WTC11 (cell line): ENCODE measurements at places on chromosomes 2 and 18. TPM values are rescaled to one million over a fixed set of nuclear protein-coding genes. Genes with fewer than 3 reads are reported as not detected.
A peak's percentile ranks its signal among the peaks of the same experiment; 100 is the strongest.

- no peaks in the 10 kb centered on the region for H3K36me3 ChIP-seq
- no peaks in the 10 kb centered on the region for H3K27me3 ChIP-seq
- no peak overlapping the region for H3K4me3 ChIP-seq
- no peak for DNase-seq
- peaks cover 21% of the 10 kb centered on the region for H3K4me1 ChIP-seq
Measured at GRCh38 chr2:16319551-16320121, 346.0 kb downstream of the CYRIA start.

Gene NDC80
- total RNA-seq: 36.6 to 43.0 TPM (median 36.9 TPM) in 3 replicates

DNA sequence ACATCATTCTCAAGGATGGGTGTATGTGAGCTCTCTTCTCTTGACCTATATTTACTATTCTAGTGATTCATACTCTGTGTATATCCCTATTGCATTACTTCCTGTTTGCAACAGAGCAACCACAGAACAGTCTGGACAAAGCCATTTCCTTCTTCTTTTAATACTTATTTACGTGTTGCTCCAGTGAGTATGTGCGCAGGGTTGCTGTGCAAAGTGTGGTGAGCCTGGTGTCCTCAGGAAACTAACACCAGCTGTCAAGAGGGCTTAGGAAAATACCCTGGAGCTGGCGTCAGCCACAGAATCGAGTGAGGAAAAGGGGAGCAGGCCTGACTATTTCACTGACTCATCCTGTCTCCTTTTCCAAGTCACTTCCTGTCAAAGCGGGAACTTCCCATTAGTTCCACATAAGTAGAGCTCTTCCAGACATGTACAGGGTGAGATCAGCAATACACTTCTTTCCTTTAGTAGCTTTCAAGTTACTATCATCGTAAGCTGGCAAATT is 214.1 kb upstream of the COPS8 start:
- no peak overlapping the region for H3K4me3 ChIP-seq
- no peak for DNase-seq
- H3K27ac ChIP-seq: no peak overlapping the region
- no peaks in the 10 kb centered on the region for H3K36me3 ChIP-seq
- peaks cover 22% of the 10 kb centered on the region for H3K4me1 ChIP-seq
- peaks cover 11% of the 10 kb centered on the region for H3K27me3 ChIP-seq

Gene HOXD10
- total RNA-seq: not detected in 3 replicates

Gene INPP5D
- 17.2 to 23.7 TPM (median 22.3 TPM) in 3 replicates for total RNA-seq

DNA sequence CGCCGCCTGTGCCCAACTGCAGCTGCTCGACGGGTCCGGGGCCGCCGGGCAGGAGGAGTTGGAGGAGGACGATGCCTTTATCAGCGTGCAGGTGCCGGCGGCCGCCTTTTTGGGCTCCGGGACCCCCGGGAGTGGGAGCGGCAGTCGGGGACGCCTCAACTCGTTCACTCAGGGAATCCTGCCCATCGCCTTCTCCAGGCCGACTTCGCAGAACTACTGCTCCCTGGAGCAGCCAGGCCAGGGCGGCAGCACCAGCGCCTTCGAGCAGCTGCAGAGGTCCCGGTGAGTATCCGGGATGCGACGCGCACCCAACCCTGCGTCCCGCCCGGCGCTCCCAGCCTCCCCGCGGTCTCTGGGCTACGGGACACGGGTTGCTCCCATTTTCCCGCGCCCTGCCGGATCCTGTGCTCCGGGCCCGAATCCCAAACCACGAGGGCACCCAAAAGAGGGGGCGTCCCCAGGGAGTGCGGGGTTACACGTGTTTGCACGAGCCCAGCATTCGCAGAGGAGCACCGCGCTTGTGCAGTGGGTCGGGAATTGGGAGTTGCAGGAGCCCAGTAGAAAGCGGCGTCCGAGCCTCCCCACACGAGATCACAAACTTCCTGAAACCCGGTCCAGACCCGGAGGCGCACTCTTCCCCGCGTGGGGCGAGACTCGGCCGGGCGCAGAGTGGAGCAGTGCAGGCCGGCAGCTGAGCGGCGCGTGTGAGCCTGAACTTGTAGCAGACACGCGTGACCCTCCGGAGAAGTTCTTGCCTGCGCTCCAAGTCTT is 1.2 kb downstream of the CABLES1 start:
- DNase-seq: peak; percentile 34
- H3K36me3 ChIP-seq: peaks cover 7% of the 10 kb centered on the region
- 0 out of 2 replicates have a peak overlapping the region, but pooled peaks have one; percentile 78 for H3K27ac ChIP-seq
- H3K27me3 ChIP-seq: no peaks in the 10 kb centered on the region; the same call in 1 of the 2 replicates
- peak overlapping the region; percentile 83 for H3K4me3 ChIP-seq
- H3K4me1 ChIP-seq: peaks cover 61% of the 10 kb centered on the region

Gene ASB18
- not detected in 3 replicates for total RNA-seq

Gene MARCO
- total RNA-seq: 0.11 to 0.39 TPM in 2 of 3 replicates, not detected in the other

DNA sequence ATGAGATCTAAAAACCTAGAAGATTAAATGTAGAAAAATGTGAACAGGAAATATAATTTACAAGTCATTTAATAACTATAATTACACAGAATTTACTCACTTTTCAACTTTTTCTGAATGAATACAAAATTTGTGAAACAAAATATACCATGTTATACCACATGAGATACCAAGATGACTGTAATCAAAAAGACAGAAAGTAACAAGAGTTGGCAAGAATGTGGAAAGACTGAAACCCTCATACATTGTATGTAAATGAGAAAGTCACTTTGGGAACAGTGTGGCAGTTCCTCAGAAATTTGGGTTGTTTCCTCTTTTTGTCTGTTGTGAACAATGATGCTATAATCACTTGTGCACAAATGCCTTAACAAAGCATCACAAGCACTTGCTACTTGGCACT is 145.4 kb upstream of the ZNF804A start:
- no peaks in the 10 kb centered on the region for H3K36me3 ChIP-seq
- H3K27me3 ChIP-seq: no peaks in the 10 kb centered on the region
- no peak overlapping the region for H3K4me3 ChIP-seq
- DNase-seq: no peak
- no peaks in the 10 kb centered on the region for H3K4me1 ChIP-seq

DNA sequence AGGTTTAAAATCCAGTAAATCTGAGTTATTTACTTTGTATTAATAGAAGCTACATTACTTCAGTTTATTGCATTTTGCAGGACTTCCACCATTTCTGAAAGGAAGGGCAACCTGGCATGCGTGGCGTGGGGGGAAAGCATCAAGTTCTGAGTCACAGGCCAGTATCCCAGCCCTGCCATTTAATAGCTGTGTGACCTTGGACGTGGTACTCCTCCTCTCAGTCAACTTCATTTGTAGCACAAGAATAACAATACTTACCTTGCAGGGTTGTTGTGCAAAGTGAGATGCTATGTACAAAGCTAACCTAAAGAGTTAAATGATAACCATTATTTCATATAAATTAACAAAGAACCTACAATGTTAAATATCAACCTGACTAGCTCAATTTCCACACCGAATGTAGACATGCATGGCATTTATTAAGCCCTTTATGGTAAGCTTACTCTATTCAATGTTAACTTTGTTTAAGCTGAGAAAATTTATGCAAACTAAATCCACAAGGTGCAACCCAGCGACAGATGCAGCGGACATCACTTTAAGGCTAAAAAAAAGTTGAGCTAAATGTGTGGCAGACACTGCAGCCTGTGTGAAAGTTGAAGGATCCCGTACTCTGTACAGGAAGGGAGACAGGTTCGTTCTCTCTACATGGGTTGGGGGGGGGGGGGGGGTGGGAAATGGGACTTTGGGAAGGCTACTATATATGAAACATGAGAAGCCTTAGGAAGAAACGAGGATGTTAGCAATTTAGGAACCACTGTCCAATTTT is 17.2 kb upstream of the STPG4 start:
- H3K4me3 ChIP-seq: peak overlapping the region; percentile 92
- H3K4me1 ChIP-seq: peaks cover 64% of the 10 kb centered on the region
- peaks cover 3% of the 10 kb centered on the region; the same call in 1 of the 2 replicates for H3K27me3 ChIP-seq
- H3K36me3 ChIP-seq: peaks cover 46% of the 10 kb centered on the region
- DNase-seq: no peak
- H3K27ac ChIP-seq: no peak overlapping the region

DNA sequence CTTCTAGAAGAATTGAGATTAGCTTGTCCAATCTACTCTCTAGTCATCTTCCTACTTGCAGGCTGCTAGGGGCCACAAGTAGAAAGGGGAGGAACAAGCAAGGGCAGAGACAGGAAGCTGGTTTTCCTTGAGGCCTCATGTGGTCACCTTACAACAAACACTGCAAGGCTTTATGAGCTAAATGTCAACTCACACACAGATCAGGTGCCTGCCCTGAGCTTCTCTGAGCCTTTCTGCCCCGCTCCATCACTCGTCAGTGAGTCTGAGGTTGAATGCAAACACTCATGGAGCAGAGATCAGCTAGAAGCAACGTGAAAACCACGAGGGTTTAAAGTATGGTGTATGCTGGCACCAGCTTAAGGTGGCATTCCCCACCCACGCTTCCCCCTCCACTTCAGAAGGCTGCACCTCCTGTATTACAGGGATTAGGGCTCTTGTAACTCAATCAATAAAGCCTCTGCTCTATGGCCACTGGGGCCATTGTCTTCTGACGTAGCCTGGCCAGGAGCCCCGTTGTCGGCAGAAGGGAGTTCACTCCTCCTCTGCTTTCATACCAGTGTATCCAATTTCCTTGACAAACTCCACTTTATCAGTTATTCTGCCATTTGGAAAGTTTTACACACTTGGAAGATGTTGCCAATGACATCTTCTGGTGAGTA is 5.4 kb upstream of the CRYGC start:
- H3K27me3 ChIP-seq: peaks cover 3% of the 10 kb centered on the region; the same call in 1 of the 2 replicates
- no peak for DNase-seq
- no peak overlapping the region for H3K4me3 ChIP-seq
- H3K36me3 ChIP-seq: peaks cover 29% of the 10 kb centered on the region

Gene GNAL
- 22.3 to 26.7 TPM (median 23.9 TPM) in 3 replicates for total RNA-seq

Gene PTPRN
- total RNA-seq: 3.8 to 5.7 TPM (median 5.2 TPM) in 3 replicates

- peak overlapping the region; percentile 24 for H3K4me3 ChIP-seq
Measured at GRCh38 chr2:210557721-210558120, 1.3 kb downstream of the CPS1 start.

- H3K27ac ChIP-seq: no peak overlapping the region
- no peak overlapping the region for H3K4me3 ChIP-seq
- DNase-seq: no peak
- H3K4me1 ChIP-seq: peaks cover 9% of the 10 kb centered on the region
- no peaks in the 10 kb centered on the region; the same call in 1 of the 2 replicates for H3K27me3 ChIP-seq
- peaks cover 4% of the 10 kb centered on the region for H3K36me3 ChIP-seq
Measured at GRCh38 chr2:179511105-179511789, 246.6 kb upstream of the SESTD1 start.

- H3K27ac ChIP-seq: no peak overlapping the region
- H3K4me1 ChIP-seq: peaks cover 7% of the 10 kb centered on the region
- H3K36me3 ChIP-seq: no peaks in the 10 kb centered on the region
- no peak for DNase-seq
- no peak overlapping the region for H3K4me3 ChIP-seq
Measured at GRCh38 chr2:31196622-31197021, 20.7 kb downstream of the CAPN14 start.

DNA sequence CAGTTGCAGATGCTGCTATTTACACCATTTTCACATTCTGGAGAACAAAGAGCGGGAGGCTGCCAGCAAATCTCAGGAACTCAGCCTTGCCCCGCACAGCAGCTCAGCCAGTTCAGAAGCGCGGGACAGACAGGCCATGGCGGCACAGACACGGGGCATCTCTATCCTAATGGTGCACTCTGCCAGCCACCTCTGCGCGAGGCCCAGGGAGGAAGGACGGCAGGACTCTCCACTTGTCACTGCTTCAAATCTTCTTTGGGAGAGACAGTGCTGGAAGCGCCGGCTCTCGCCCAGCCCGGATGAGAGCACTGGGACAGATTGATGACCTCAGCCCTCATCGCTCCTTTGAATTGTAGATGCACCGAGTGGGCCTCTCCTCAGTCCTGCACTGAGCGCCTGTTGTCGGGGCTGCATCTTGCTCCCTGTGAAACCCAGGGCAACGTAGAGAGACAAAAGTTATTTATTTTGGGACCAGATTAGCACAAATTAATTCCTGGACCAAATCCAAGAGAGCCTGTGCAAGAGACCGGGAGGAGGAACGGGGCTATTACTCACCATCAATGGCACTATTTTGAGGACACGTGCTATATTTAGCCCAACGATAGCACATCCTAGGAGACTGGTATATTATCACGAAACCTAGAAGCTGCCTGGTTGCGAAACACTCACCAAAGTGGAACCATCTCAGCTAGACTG is 211.4 kb upstream of the SMIM21 start:
- H3K4me3 ChIP-seq: peak overlapping the region; percentile 6
- H3K27me3 ChIP-seq: peaks cover 2% of the 10 kb centered on the region; the same call in 1 of the 2 replicates
- DNase-seq: no peak
- peaks cover 17% of the 10 kb centered on the region for H3K4me1 ChIP-seq

Gene POTEC
- total RNA-seq: not detected in 3 replicates

GRCh38 chr2:39898934-39899333 is 119.9 kb upstream of the THUMPD2 start:
- no peak overlapping the region for H3K4me3 ChIP-seq
- no peak overlapping the region for H3K27ac ChIP-seq
- DNase-seq: no peak
- H3K36me3 ChIP-seq: peaks cover 15% of the 10 kb centered on the region

Gene MBP
- total RNA-seq: 19.6 to 20.2 TPM (median 19.6 TPM) in 3 replicates

DNA sequence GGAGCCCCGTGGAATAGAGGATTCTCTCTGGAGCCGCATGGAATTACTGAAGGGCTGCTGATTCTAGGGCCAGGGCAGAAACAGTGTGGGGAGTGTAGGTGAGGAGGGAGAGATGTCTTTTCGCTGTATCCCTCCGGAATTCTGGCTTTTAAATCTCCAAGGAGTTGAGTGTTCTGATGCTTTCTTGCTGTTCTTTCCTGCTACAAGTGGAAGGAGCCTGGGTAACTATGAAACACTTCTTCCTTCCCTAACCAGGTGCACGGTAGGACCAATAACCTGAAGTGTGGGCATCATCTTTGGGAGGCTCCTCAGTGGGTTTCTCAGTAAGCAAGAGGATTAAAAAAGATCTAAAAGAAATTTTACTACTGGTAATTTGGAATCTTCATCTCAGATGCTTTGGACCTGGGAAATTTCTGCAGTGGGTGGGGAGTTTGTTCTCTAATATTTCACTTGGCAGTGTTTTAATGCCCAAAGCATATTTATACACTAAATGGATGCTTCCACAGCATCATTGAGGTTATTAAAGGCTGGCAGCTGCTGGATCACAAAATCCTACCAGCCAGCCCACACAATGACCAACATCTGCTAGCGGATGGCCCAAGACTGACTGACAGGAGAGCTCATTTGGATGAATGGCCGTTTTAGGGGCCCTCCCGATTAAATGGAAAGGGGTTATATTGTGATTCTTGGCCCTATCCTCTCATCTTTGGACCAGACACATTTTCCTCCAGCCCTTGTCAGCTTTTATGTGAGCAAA is 2.1 kb downstream of the EML6 start:
- H3K36me3 ChIP-seq: no peaks in the 10 kb centered on the region
- no peak for DNase-seq
- peak overlapping the region; percentile 89 for H3K4me3 ChIP-seq
- peaks cover 51% of the 10 kb centered on the region for H3K27me3 ChIP-seq

GRCh38 chr2:61165946-61166345 is 4.0 kb downstream of the C2orf74 start:
- no peaks in the 10 kb centered on the region for H3K27me3 ChIP-seq
- H3K36me3 ChIP-seq: peaks cover 18% of the 10 kb centered on the region
- no peak for DNase-seq
- no peak overlapping the region for H3K27ac ChIP-seq
- H3K4me1 ChIP-seq: no peaks in the 10 kb centered on the region
